ENCODE measurements at places on chromosomes 3 and 15. TPM values are rescaled to one million over a fixed set of nuclear protein-coding genes. Genes with fewer than 3 reads are reported as not detected.

GRCh38 chr3:59472541-59472940 lies 422.7 kb upstream of the CFAP20DC start:
- no peaks in the 10 kb centered on the region for H3K4me1 ChIP-seq
- H3K27ac ChIP-seq = no peak overlapping the region
- H3K36me3 ChIP-seq = no peaks in the 10 kb centered on the region
- H3K27me3 ChIP-seq = peaks cover 7% of the 10 kb centered on the region
- H3K4me3 ChIP-seq = no peak overlapping the region
- no peak for DNase-seq

DNA sequence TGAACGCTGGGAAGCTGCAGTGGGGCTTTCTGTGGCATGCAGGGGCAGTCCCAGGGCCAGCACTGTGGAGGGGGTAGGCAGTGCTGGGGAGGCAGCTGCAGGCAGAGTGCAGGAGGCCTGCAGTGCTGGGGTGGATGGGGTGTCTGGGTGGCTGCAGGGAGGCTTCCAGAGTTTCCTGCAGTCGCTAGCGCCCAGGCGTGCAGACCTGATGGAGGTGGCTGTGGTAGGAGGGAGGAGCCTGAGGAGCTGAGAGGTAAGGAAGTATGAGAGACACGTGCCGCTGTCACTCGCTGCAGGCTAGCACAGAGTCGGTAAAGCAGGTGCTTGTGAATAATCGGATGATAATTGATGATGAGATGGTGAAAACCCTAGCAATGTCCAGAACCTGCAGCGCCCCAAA lies 16.3 kb downstream of the SYNM start:
- no peaks in the 10 kb centered on the region for H3K27me3 ChIP-seq
- H3K27ac ChIP-seq = no peak overlapping the region
- peaks cover 3% of the 10 kb centered on the region for H3K36me3 ChIP-seq
- peaks cover 45% of the 10 kb centered on the region for H3K4me1 ChIP-seq
- H3K4me3 ChIP-seq = no peak overlapping the region
- no peak for DNase-seq

DNA sequence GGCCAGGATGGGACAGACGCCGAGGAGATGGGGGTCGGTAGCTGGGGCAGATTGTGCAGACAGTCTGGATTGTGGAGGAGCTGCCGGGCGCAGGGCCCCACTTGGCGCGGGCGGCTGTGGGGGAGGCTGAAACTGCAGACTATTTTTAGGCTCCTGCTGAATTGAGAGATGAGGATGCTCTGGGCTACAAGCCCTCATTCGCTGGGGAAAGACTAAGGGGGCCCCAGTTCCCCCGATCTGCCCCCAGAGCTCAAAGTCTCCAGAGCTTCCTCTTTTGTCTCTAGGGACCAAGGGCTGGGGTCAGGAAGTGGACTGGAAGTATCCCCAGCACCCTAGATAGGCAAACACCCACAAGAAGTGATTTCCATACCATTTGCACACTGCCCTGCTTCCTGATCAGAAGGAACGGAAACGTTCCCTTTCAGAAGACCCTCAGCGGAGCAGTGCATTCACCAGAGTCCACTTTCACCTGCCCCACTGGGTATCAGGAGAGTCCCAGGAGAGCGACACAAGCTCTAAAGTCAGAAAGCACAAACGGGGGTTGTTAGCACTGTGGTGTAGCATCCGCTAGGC lies 29.7 kb downstream of the SEMA7A start:
- H3K4me1 ChIP-seq = peaks cover 21% of the 10 kb centered on the region
- peaks cover 6% of the 10 kb centered on the region for H3K27me3 ChIP-seq
- H3K36me3 ChIP-seq = no peaks in the 10 kb centered on the region
- no peak overlapping the region for H3K27ac ChIP-seq
- no peak overlapping the region for H3K4me3 ChIP-seq
- DNase-seq = no peak

- H3K4me3 ChIP-seq = no peak overlapping the region
- H3K4me1 ChIP-seq = no peaks in the 10 kb centered on the region
- H3K27me3 ChIP-seq = no peaks in the 10 kb centered on the region
- peaks cover 28% of the 10 kb centered on the region for H3K36me3 ChIP-seq
- DNase-seq = no peak
These were observed 25.5 kb downstream of the FAN1 start for GRCh38 chr15:30929064-30929669.

DNA sequence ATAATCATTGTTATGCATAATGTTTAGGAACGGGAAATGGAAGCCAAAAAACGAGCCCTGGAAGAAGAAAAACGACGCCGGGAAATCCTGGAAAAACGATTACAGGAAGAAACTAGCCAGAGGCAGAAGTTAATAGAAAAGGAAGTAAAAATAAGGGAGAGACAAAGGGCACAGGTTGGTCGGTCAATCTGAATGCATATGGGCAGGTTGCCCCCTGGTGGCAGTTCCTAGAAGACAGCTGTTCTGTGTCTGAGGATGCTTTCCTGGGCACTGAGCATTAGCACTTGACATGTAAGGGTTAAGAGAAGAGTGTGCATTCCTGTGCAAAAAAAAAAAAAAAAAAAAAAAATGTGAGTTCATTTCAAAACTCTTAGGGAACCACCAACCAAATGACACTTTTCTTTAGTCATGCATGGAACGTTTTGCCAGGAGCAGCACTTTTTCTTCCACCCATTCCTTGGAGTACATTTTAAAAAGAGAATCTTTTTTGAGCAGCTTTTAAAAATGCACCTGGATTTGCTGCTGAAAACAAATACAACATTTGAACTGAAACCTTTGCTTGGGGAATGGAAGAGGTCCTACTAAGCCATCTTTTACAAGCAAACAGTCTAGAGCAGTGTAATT lies 11.1 kb upstream of the ABHD10 start:
- H3K4me1 ChIP-seq = peaks cover 10% of the 10 kb centered on the region
- H3K27ac ChIP-seq = peak overlapping the region; percentile 49
- no peaks in the 10 kb centered on the region for H3K36me3 ChIP-seq

GRCh38 chr3:192216067-192216466 lies 511.3 kb downstream of the FGF12 start:
- no peaks in the 10 kb centered on the region for H3K36me3 ChIP-seq
- no peak overlapping the region for H3K27ac ChIP-seq
- no peaks in the 10 kb centered on the region for H3K4me1 ChIP-seq
- peaks cover 11% of the 10 kb centered on the region for H3K27me3 ChIP-seq

GRCh38 chr3:141618103-141618910 lies 119.8 kb upstream of the RNF7 start:
- H3K27me3 ChIP-seq = no peaks in the 10 kb centered on the region
- H3K4me3 ChIP-seq = no peak overlapping the region
- peaks cover 3% of the 10 kb centered on the region for H3K4me1 ChIP-seq
- no peak for DNase-seq

GRCh38 chr3:156449710-156450574 lies 105.0 kb downstream of the SSR3 start:
- H3K4me1 ChIP-seq = peaks cover 2% of the 10 kb centered on the region
- H3K4me3 ChIP-seq = no peak overlapping the region

DNA sequence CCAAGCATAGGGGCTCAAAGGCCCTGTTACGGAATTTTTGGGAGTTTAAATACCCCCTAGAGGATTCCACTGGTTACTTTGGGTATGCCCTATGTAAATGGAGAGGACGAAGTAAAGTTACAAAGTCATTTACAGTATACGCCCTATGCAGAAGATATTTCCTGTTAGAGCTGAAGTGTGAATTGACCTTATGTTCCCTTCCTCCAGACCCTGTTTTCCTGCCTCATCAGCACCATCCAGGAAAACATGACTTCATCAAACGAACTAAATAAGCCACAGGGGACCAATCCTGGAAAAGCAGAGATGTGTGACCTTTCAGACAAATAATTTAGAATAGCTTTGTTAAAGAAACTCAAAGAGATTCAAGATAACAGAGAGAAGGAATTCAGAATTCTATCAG lies 177.4 kb downstream of the SQOR start:
- no peak overlapping the region for H3K4me3 ChIP-seq
- no peaks in the 10 kb centered on the region for H3K4me1 ChIP-seq
- DNase-seq = no peak
- no peaks in the 10 kb centered on the region for H3K36me3 ChIP-seq

DNA sequence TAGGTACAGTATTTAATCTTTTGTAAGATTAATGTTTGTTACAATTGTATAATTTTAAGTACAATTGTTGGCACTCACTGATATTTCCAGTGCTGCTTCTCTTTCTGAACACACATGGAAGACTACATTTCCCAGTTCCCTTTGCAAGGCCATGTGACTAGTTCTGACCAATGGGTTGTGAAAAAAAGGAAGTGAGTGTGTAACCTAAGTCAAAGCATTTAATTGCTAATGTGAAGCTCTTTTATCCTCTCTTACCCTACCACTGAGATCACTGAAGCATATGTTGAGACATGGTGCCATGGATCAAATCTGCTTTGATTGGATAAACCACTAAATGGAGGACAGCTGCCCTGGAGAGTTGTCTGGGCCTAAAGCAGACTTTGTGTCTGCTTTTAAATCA lies 83.9 kb upstream of the PLXND1 start:
- H3K4me1 ChIP-seq = peaks cover 40% of the 10 kb centered on the region
- H3K27me3 ChIP-seq = no peaks in the 10 kb centered on the region
- H3K4me3 ChIP-seq = peak overlapping the region; percentile 5

Gene KCNMB2
- 1.1 TPM for total RNA-seq

Gene GALNT15
- total RNA-seq = 0.17 TPM

Gene SLCO3A1
- 104 TPM for total RNA-seq

Gene DNAH12
- total RNA-seq = 0.29 TPM

Gene GRIP2
- 2.7 TPM for total RNA-seq
